Adrenal gland (tissue), 19 donors: ENCODE measurements at places on chromosomes 12 and 14. TPM values are rescaled to one million over a fixed set of nuclear protein-coding genes. Genes with fewer than 3 reads are reported as not detected.

DNA sequence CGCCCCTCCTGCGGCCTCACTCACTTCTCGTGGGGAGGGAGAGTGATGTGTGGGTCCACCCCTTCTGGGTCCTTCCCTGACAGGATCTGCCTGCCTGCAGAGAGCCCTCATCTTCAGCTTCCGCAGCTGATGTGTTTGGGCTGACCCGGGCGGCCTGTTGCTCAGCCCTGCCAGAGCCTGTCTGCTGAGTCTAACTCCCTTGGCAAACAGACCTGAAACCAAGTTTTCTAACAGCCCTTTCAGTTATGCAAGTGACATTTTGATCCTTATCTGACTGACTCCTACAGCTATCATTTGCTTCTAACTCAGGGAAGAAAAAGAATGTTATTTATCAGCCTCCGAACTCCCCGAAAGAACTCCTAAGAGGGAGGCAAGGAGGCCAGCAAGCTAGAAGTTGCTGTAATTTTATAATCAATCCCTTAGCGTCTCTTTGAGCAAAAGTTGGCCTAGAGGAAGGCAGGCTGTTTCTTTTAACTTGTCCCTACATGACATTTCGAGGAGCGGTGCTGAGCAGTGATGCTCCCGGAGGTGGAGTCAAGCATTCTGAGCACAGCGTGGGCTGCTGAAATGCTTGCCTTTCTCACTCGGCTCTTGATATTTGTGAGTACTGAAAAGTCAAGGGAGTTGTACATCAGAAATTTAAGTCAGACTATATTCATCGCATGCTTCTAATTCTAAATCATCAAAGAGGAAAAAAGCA is 31.5 kb upstream of the CACNA2D4 start:
- DNase-seq, result peak; percentile 74

DNA sequence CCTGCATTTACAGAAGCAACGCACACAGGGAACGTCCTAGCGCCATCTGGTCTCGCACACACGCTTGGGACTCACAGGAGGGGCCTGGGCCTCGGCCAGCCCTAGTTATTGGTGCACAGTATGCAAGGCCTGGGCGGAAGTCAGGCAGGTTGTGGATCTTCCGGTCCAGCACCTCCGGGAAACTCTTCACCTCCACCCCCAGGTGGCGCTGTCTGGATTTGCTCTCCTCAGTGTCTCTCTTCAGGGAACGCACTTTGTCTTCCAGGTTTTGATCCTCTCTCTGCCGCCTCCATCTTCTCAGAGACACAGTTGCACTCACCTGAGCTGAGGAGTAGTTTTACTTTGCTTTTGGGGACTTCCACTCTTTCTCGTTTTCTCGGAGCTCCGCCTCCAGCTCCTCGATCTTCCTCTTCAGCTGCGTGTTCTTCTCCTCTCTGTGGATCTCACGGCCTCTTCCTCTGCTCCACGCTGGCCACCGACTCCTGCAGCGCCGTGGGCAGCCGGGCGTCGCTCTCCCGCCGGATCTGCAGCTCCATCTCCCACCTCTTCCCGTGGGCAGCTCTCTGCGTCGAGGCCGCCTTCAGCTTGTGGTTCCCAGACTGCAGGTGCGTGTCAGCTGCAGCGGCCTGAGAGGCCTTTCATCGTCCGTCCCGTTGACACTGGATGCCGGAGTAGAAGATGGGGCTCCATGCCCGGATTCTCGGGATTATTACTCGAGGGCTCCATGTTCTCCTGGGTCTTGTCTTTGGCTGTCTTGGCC is 933.8 kb downstream of the TMEM121 start:
- DNase-seq, result peak; percentile 23

DNA sequence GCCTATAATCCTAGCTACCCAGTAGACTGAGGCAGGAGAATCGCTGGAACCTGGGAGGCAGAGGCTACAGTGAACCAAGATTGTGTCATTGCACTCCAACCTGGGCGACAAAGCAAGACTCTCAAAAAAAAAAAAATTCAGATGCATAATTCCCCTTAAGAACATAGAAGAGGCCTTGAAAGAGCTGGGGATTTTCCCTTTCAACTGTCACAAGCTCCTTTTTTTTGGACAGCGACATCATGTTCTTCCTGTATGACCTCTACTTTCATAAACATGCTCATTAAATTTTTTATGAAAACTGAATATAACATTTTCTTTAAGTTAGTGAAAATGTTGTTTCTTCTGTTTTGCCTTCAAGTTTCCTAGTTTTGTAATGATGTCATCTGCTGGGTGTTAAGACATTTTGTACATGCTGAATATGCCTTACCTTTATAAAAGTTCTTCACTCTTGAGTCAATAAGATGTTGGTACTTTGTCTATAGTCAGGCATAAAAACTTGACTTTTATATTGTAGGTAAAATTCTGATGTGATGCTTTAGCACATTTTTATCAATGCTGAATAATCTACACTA is 76.0 kb downstream of the PTHLH start:
- no peak for DNase-seq

DNA sequence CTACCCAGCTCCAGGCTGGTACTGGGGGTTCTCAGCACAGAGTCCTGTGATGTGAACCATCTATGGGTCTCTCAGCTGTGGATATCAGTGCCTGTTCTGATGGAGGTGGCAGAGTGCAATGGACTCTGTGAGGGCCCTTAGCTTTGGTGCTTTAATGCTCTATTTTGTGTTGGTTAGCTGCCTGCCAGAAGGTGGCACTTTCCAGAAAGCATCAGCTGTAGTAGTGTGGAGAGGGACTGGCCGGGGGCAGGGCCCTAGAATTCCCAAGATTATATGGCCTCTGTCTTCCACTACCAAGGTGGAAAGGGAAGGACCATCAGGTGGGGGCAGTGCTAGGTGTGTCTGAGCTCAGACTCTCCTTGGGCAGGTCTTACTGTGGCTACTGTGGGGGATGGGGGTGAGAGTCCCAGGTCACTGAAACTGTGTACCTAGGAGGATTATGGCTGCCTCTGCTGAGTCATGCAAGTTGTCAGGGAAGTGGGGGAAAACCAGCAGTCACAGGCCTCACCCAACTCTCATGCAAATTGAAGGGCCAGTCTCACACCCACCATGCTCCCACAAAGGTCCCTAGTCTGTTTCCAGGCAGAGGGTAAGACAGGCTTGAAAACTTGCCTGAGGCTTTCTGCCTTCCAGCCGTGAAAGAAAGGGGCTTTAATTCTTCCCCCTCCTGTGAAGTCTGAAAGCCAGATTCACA is 878.1 kb downstream of the C12orf50 start:
- no peak for DNase-seq

GRCh38 chr14:38723277-38723676 is 379.8 kb downstream of the SEC23A start:
- DNase-seq, result no peak

FOXG1 gene
- not detected for total RNA-seq

DNA sequence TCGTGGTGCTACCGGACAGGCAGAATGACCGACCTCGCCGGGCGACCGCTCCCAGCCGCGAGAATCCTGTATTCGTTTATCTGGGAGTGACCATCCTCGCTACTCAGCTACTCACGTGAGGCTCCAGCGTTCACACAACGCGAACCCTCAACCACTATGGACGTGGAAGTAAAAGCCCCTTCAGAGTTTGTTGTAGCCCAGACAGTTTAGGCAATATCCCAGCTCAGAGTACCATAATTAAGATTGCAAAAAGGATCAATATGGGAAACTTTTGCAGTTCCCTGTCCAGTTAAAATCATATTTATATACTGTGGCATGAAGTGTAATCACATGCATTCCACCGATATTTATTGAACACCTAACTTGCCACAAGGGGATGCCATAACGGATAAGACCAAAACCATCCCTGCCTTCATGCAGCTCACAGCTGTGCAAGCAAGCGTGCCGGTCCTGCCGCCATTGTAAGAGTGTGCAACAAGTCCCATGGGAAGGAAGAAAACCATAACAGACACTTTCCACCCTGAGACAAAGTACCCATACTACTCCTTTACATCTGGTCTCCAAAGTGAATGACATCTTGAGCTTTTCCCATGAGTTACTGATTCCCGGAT is 938 bp upstream of the MAX start:
- DNase-seq, result no peak

GRCh38 chr14:70665448-70666360 is 24.0 kb downstream of the TTC9 start:
- DNase-seq, result no peak

DNA sequence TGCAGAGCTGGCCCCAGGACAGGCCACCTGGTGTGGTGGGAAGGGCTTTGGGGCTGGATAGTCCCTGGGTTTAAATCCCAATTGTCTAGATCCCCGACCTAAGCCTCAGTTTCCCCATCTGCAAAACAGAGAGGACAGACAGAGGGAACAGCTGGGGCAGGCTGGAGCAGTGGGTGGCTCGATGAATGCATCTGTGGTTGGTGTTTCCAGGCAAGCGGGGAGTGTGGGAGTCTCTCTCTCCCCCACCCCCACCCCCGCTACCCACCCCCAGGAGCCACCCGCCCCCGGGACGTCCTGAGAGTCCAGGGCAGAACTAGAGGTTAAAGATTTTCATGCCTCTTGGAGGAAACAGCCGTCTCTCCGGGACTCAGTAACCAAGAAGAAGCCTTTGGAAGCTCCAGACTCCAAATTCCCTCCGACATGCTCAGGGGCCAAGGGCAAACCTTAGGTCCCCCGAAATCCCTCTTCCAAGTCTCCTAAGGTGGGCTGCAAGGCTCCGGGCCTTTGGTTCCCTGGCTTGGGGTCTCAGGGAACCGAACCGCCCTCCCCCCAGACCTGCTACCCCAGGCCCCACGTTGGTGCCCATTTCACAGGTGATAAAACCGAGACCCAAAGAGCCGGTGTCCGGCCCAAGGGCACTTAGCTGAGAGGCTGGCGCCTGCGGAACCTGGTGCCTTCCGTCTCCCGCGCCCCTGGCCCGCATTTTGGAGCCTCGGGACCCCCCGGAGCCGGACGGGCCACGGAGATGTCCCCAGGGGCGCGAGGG is 474 bp downstream of the TRPV4 start:
- DNase-seq, result no peak

- no peak for DNase-seq
Measured at GRCh38 chr14:42421377-42422078, 814.9 kb downstream of the LRFN5 start.
